ENCODE measurements at places on chromosomes 2 and 18.

GRCh38 chr18:76783786-76784484, 38.4 kb upstream of the ZNF236 start:
- no peak for DNase-seq

DNA sequence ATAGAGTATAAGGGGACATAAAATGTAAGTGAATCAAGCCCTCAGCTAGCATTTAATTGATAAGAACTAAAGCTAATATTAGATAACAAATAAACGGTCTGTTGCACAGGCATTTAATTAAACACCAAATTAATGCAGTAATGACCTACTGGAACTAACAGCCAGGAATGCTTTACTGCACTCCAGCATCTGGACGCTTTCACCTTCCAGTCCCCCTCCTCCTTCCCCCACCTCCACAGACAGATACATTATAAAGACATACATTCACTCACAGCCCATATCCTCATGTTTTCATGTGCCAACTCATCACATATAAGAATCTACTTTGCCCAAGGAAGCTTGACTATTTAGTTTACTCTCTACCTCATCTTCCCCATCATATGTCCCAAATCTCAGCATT, 337.4 kb upstream of the PIK3C3 start:
- DNase-seq = no peak

GRCh38 chr2:223215254-223215516, 163.2 kb downstream of the KCNE4 start:
- DNase-seq = peak; percentile 66

DNA sequence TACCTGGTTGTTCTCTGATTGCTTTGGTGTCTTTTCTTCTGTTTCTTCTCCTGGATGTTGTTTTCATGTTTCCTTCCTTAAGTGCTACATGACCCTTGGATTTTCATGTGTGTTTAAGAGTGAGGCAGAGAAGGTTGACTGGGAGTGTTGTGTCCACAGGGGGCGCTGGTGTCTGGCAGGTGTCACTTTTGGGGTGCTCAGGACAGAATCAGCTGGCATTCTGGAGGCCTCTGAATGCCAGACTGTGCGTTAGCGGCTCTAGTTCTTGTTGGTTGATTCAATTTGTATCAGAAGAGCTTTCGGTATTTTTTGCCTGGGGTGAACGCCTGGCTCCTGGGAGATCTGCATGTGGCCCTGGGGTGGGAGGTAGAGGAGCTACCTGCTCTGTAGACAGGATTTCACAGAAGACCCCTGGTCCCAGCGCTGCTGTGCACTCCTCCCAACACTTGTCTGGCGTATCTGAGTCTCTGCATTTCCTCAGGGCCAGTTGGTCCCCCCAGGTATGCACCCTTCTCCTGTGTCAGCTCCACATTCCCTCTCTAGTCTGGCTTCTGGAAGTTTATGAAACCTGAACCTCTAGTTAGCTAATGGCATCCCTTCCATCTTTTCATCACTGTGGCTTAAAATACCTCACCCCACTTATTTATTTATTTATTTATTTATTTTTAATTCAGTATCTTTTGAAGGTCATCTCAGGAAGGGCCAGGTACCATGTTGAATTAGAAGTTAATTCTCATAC, 1.1 kb downstream of the GREB1 start:
- no peak for DNase-seq

GRCh38 chr18:47036298-47036874, 965 bp upstream of the ELOA2 start:
- DNase-seq = no peak

- DNase-seq = no peak
These were observed 66.0 kb upstream of the HAAO start for GRCh38 chr2:42858140-42859005.

- DNase-seq = no peak
These were observed 29.0 kb downstream of the KIF5C start for GRCh38 chr2:148903979-148904378.

GRCh38 chr2:233100192-233100998, 40.3 kb downstream of the INPP5D start:
- no peak for DNase-seq

GRCh38 chr2:183059561-183059960, 19.0 kb upstream of the DUSP19 start:
- no peak for DNase-seq

DNA sequence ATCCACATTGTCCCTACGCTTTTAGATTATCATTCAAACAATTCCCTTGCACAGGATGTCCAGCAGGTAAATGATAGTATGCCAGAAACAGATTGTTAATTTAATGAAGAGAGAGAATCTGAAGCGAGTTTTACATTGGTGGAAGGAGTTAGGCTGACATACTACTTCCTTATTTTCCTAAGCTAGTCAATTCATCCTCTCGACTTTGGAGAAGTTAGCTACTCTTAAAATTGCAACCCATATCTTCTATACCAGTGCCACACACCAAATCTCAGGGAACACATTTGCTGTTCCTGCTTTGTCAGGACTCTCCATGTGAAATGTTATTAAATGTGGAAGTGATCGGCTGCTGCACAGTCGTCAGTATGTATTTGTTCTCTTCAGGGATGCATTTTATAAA, 249.2 kb downstream of the NAPG start:
- no peak for DNase-seq

DNA sequence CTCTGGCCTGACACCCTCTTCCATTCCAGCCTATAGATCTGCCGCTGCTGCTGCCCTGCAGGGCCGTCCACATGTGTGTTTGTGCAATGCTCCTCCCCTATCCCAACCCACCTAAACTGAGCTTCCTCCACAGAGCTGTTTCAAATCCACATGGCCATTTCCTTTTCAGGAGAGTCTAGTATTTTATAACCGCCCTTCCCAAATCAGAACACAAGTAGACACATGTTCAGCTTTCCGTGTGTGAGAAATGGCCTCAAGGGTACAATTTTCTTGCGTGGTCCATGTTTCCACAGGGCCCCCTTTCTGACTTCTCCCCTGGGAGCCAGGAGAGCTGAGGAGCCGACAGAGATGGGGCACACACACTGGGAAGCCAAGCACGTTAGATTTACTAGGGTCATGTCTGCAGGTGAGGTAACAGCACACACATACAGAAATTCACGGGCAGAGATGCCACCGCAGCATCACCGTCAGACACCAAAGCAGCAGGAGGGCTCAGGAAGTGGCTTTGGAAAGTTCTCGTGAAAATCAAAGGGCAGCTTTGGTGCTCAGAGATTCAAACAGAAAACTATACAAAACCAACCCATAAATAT, 102.9 kb upstream of the TGFA start:
- no peak for DNase-seq

- no peak for DNase-seq
These were observed 53.3 kb downstream of the PIKFYVE start for GRCh38 chr2:208319391-208319790.

DNA sequence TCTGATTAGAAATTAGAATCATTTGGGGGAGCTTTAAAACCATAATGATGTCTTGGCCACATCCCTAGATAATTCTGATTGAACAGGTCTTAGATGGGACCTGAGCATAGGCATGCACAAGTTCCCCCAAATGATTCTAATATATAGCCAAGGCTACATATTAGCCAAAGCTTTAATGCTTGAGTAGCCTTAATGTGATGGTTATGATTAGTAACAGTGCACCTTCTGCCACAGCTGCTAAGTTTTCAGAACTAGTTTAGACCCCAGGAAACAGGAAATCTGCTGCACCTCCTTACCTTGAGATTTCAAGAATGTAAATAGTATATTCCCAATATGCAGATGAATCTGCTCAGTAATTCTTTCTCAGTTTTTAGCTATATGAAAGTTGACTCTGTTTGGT, 119.8 kb downstream of the PTPN4 start:
- no peak for DNase-seq

DNA sequence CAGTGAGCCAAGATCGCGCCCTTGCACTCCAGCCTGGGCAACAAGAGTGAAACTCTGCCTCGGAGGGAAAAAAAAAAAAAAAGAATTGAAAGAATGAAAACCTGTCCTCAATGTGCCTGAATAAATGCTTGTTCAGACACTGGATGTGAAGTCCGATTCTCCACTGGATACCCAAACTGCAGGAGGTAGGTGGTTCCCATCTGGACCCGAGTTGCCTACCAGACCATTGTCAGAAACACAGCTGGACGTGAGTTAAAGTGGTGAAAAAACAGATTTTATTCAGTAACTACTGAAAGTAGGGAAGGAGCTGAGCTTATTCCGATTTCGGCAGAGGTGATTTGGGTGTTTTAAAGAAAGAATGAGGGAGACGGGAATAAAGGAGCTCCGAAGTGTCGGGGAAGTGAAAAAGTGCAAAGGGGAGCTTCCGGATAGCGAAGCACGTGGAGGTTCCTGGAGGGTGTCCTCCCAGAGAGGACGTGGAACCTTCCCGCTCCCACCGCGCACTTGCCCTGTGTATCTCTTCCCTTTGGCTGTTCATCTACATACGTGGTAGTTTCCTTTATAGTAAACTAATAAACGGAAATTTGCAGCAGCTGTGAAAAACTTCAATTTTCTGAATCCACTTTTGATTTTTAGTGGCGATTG, 10.4 kb upstream of the ZDBF2 start:
- no peak for DNase-seq

DNA sequence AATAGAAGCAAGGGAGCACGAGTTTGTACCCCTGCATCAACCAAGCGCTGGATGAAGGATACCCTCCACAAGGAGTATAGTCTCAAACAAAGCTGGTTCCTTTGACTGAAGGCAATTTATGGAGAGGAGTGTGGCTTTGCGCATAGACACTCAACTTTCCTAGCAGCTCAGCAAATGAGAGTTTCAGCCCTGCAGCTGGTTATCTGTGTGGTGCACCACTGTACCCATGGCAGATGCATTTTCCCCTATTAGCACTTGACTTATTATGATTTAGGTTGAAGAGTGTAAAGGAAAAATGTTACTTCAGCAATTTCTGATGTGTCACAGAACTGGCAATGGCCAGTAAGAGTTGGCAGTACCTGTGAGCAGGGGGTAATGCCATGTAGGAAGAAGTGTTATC, 440.1 kb upstream of the LINC00305 start:
- DNase-seq = no peak
